ENCODE measurements at places on chromosomes 6 and 20.

GRCh38 chr6:117906507-117906957, 532 bp upstream of the SLC35F1 start:
- DNase-seq = peak; percentile 15

DNA sequence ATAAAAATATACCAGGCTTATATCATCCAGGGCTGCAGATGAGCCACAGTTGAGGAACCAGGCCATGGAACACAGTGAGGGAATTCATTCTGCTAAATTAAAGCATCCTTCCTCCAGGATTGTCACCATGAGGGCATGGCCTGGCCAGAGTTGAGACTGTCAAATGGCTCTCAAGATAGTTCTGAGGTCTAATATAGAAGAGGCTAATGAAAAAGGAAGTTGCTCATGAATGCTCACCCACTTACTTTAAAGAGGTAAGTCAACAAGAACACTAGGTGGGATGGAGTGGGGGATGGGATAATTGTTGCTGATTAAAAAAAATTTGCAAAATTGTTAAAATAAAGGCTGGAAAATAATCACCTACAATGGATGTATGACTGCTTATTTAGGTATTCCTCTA, 72.0 kb upstream of the GCM1 start:
- no peak for DNase-seq

GRCh38 chr6:52352239-52353018, 9.5 kb upstream of the PAQR8 start:
- peak; percentile 73 for DNase-seq

GRCh38 chr6:139877828-139878405, 503.5 kb upstream of the CITED2 start:
- DNase-seq = no peak

DNA sequence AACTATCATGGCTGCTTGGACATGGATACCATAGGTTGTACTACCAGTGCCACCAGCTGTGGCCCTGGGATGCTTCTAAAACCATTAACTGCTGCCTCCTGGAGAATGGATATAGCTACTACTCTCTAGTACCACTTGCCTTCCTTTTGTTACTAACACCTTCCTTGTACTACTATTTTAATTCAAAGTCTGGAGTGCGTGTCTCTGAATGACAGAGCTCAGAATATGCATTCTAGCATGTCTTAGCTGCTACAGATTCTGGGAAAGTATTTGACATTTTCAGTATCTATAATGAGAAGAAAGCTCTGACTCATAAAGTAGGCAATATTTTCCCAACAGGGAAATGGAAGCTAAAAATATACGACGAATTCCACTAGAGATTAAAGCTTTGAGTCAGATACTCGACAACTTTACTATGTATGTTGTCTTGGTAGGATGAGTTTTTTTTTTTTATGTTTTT, 112.3 kb downstream of the PFDN4 start:
- DNase-seq = no peak

GRCh38 chr20:19492687-19493336, 265.2 kb upstream of the RIN2 start:
- DNase-seq = no peak

DNA sequence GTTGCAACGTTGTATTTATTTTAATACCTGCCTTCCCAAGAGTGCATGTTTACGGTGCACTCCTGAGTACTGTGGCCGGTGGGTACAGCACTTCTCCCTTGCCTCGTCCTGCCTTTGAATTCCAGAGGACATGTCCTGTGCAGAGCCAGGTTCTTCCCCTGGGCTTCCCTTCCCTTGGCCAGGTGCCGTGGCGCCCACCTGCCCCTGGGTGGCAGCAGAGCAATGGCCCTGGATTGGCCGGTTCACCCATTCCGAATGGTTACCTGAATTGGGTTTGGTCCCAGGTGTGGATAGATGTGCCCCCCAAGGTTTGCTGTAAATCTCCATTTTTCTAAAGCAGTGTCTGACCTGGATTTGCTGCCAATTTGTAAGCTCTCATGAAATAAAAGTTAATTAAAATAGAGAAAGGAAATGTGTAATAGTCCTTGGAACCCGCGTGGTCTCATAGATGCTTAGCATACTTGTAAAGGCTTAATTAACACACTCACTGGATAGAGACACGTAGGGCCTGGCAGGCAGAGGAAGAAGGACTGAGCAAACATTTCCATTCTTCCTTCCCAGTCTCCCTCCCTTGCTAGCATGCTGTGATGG, 40.6 kb downstream of the DTD1 start:
- DNase-seq = no peak

DNA sequence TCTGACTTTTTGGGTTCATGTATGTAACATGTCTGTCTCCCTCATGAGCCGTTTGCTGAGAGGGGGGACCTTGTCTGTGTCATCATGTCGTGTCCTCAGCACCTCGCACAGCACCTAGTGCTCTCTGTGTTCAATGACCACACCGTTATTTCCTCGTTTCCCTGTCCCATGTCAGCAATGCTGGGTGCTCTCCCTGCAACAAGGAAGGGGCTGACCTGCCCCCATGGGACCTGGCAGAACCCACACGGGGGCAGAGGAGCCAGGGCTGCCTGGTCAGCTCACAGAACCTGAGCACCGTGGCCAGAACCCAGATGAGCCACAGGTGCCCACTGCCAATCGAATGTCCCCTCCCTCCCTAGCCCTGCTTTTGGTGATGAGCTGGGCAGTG, 7.3 kb downstream of the ADA start:
- no peak for DNase-seq

GRCh38 chr6:2792330-2793110, 27.3 kb downstream of the WRNIP1 start:
- no peak for DNase-seq

DNA sequence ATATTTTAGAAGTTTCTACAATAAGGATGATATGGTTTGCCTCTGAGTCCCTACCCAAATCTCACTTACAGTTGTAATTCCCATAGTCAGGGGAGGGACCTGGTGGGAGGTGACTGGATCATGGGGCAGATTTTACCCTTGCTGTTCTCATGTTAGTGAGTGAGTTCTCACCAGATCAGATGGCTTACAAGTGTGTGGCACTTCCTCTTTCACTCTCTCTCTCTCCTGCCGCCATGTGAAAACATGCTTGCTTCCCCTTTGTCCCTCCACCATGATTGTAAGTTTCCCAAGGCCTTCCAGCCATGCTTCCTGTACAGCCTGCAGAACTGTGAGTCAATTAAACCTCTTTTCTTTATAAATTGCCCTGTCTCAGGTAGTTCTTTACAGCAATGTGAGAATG, 527.5 kb upstream of the ID4 start:
- no peak for DNase-seq

DNA sequence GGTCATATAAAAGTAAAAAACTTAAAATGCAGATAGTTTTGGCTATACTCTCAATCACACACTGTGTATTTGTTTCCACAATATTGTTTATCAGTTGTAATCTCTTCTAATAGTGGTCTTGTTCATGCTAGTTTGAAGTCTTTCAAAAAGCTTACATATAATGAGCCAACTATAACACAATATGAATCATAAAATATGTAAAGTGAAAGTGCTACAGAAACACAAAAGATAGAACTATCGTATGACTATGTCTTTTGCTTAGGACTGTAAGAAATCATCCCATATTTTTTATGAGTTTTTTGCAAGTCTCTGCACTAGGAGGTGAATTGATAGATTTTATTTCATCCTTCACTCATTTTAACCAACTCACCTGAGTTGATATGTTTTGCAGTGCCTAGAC, 136.0 kb downstream of the MMUT start:
- DNase-seq = no peak

DNA sequence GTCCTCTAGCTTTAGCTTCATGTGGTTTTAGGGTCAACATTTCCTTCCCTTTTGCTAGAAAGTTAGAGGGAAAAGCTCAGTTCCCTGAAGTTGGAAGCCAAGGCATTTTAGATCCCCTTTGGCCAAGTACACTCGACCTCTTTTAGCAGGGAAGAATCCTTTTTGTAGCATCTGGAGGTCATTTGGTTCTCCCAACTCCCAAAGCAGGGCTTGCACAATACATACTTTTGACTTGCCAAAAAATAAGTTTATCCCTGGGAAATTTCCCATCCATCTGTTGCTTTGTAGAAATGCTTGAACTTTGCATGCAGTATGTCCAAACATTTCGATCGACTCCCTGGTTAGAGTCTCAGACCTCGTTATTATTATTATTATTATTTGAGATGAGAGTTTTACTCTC, 4.6 kb upstream of the EDEM2 start:
- no peak for DNase-seq

GRCh38 chr6:7086488-7086887, 21.3 kb upstream of the RREB1 start:
- peak; percentile 46 for DNase-seq

- DNase-seq = no peak
Observed at GRCh38 chr6:119350952-119351372, 1.4 kb upstream of the MAN1A1 start.

DNA sequence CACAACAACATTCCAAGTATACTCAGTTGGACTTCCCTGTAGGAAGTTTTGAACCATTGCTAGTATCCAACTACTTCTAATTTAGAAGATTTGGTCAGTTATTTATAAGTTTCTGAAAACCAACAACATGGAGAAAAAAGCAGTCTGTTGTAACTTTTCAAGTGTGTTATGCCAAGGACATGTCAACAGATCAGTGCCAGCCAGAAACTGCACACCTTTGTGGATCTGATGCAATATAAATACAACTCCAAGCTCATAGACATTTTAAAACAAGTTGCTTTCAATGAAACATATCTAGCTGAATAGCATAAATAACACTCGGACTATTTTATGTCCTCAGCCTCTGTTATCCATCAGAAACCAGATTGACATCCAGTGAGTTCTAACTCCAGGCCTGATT, 58.3 kb upstream of the CARMIL1 start:
- no peak for DNase-seq

DNA sequence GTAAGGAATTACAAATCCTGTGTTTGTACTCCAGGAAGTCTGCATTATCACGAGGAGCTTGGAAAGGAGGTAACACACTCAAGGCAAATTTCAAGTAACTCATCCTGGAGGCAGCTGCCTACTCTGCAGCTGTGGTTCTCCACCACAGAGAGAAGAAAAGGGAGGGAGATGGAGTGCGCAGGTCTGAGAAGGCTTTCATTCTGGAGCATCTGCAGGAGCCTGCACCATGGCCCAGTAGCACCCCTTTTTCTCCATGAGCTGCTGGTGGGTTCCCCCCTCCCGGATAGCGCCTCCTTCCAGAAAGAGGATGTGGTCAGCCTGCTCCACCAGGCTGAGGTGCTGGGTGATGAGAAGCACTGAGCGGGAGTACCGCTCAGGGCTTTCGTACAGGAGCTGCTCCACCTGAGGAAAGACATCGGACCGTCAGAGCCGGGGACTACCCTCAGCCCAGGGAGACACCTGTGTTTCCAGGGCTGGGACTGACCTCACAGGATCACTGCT, 1.6 kb upstream of the PSMB8 start:
- DNase-seq = peak; percentile 46

DNA sequence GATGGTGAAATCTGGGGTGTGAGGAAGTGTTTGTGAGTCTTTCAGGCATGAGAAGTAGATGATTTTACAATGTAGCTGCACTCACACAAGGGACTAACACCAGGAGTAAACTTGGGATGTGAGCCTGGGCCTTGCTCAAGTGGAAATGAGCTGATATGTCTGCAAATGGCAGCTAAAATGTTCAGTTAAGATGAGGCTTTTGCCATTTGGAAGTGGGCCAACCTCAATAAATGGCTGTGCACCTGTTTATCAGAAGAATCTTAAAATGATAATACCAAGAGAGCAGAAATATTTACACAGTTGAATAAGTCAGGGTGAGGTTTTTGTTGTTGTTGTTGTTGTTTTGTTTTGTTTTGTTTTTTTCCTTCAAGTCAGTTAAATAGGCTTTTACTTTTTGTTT, 25.7 kb upstream of the KLHL31 start:
- DNase-seq = no peak

DNA sequence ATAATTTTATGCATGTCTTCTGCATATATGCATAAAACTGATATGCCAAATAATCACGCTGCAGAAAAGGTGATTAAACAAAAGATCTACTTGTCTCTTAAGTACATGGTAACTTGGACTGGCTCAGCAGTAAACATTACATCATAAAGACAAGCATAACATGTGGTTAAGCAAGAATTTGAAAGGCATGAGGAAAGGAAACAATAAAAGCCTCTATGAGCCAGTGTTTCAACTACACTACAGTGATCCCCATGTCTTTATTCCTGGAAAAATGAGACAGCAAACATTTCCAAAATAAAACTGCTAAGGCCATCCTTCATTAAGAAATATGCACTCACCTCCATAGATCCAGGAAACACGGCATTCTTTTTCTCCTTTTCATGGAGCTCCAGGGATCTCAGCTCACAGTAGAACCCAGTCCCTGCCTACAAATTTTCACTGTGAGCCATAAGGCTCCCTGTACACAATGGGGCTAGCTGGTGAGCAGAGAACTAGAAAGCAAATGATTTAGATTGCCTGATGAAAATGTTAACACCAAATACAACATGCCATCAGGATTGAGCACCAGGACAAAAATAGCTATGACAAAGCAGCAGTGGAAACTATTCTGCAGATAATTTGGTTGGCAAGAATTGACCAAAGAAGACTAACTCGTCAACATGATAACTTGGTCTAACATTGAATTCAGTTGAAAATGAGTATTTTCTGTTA, 156.1 kb downstream of the COL21A1 start:
- peak; percentile 8 for DNase-seq

- DNase-seq = no peak
Observed at GRCh38 chr6:9848094-9848493, 566.8 kb downstream of the TFAP2A start.

DNA sequence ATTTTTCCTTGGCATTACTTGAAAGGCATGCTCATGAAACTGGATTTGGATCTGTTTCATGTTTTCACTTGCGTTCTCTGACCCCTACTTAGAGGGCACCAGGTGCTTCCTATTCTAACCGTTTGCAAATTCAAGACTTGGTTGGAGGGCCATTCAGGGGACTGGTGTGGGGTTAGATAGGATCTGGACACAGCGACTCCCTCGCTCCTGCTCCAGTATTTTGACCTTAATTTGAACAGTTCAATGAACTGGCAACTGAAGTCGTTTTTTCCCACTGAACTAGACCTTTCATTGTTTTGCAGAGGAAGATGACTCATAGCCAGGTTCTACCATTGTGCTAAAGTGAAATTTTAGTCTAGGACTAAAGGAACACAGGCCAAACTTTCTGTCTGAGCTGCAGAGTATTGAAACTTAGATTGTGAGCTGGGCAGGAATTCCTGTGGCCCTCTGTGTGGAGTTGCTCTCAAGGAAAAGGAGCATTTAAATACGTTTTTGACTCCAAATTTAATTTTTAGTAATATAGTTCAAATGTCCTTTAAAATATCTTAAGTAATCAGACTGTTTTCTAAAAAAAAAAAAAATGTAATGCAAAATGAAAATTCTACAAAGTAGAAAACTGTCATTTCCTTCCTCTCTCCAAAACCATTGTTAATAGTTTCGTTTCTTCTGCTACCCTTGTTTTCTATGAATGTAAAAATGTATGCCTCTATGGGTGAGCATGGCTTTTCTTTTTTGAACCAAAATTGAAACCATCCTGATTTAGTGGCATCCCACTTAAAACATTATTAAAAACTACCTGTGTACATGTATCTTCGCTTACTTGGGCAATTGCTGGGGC, 64.8 kb downstream of the UTRN start:
- no peak for DNase-seq

GRCh38 chr6:3402310-3403237, 54.3 kb downstream of the SLC22A23 start:
- DNase-seq = no peak

- no peak for DNase-seq
Observed at GRCh38 chr20:7090001-7090400, 322.5 kb downstream of the BMP2 start.

Measured in pons (tissue), 1 donor.